CD8-positive, alpha-beta memory T cell (primary cell): ENCODE measurements at places on chromosomes 5 and 9.

DNA sequence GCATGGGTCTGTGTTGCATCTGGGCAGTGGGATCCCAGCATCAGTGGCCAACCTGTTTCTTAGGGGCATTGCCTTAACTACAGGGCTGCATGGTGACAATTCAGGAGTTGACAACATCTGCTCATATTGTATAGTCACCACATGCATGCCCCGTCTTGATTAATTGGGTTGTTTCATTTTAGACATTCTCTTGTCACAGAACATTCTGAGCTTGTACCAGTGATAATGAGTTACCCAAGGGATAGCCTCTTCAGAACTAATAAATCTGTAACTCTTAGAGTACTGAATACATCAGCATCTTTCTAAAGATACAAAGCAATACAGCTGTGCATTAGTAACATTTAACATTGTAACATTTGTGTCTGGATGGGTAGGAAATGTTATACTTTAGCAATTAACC lies 426.5 kb upstream of the CD180 start:
- DNase-seq = no peak

DNA sequence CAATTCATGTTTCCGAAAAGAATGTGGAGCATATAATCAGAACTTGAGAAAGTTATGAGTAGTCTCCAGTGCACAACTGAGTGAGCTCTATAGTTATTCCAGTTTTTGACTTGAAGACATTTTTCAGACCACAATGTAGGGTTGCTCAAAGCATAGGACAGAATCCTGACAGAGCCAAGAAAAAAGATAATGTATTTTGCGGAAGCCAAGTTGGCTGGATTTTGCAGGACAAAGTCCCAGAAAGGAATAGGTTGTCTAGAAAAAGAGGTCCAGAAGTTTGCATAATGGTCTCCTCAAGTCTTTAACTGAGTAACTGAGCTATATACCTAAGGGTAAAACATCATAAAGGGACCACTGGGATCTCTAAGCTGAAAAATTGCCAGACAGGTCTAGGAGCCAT lies 1028.0 kb downstream of the TAF11L14 start:
- DNase-seq = no peak

GRCh38 chr9:34546834-34547827 lies 24.3 kb upstream of the ENHO start:
- DNase-seq = no peak

DNA sequence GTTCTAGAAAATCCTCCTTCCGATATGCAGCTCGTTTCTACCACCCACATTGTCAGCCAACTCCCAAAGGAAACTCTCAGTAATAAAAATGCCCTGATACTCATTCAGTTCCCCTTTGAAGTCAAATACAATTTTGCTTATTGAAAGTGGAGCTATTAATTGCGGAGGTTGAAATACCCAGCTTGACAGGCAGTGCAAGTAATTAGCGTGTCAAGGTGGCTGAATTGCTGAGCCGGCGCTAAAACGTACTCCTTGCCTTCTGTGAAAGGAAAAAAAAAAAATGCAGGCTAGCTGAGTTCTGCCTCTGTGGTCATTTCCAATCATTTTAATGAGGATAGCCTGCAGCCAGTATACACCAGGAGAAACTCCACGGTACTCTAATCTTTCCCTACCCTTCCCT lies 165.5 kb downstream of the RORB start:
- no peak for DNase-seq

- no peak for DNase-seq
Observed at GRCh38 chr5:171965745-171966144, 40.7 kb downstream of the FBXW11 start.

DNA sequence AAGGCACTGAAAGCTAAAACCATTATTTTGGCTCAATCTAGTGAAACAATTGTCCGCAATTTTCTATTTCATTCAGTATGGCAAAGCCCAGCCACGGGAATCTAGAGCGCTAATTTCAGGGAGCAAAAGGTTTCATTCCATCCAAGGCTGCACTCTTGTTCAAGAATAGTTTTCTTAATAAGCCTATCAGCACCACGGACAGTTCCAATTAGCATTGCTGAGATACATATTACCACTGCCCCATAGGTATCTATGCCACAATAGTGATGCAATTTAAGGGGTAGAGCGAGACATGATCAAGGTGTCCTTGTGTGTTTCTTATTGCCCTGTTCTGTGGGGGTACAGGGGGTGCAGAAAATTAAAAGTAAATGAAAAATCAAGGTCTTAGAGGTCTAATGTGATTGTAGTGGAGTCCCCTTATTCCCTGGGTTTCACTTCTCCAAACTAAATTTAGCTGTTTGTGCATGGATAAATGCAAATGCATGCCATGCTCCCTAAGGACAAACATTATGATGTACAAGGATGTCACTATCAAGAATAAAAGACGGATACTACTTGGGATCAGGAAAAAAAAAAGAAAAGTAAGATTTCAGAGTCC lies 45.5 kb downstream of the SPOCK1 start:
- DNase-seq = no peak

- DNase-seq = no peak
Observed at GRCh38 chr5:157867751-157868387, 8.9 kb upstream of the CLINT1 start.

DNA sequence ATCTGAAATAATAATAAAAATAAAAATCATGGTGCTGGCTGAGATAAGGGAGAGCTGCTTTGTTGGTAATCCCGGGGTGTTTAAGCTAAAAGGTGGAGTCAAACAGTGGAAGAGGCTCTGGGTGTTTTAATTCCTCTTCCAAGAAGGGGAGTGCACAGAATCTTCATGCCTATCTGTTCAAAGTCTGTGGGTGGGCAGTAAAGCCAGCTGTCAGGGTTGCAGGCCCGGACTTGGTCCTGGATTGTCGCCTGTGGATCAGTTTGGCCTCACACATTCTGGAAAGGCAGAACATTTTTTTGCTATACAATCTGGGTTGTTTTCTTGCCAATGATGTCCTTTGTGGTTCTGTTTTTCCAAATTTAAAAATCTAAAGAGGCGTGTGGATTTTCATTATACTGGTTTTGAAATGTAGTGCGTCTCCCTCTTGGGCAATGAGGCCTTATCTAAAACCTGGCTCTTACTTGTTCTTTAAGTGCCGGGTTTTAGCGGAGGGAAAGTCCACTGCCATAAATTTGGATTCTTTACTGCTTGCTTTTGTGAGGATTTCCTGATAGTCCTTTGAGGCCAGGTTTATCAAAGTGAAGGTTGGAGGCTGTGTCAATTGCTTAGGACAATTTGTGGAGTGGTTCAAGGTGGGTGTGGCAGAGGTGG lies 5.8 kb downstream of the ANKDD1B start:
- no peak for DNase-seq

GRCh38 chr5:89817841-89818240 lies 591.7 kb downstream of the CETN3 start:
- DNase-seq = no peak

GRCh38 chr9:76691517-76692313 lies 72.5 kb upstream of the PCA3 start:
- DNase-seq = no peak

DNA sequence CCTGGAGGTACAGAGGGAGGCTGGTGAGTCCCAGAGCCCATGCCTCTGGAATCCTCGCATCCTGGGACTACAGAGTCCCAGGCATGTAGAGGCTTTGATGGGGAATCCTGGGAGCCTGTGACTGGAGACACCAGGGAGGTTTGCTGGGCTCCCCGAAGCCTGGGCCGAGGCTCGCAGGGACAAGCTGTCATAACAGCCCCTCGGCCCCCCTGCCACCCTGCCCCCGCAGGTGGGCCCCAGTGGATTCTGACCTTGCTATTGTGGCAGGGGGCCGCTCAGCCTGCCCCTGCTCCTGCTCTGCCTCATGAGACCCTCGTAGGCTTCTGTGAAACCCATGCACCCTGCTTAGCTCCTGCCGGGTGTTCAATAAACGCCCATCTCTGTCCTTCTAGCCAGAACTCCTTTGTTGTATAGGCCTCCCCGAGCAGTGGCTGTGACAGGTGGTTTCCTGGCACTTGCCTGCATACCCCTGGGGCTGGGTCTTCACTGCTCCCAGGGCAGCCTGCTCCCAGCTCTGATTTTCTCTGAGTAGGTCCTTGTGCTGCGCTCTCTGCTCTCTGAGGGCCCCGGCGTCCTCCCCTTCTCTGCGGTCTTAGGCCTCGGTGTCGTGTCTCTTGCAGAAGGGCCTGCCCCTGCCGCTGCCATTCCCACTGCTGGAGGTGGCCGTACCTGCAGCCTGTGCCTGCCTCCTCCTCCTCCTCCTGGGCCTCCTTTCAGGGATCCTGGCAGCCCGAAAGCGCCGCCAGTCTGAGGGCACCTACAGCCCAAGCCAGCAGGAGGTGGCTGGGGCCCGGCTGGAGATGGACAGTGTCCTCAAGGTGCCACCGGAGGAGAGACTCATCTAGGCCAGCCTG lies 20.4 kb downstream of the CRB2 start:
- no peak for DNase-seq

- no peak for DNase-seq
Observed at GRCh38 chr9:133354766-133355165, 1.5 kb downstream of the SURF1 start.

- no peak for DNase-seq
Observed at GRCh38 chr5:77994943-77995342, 218.8 kb upstream of the TBCA start.

DNA sequence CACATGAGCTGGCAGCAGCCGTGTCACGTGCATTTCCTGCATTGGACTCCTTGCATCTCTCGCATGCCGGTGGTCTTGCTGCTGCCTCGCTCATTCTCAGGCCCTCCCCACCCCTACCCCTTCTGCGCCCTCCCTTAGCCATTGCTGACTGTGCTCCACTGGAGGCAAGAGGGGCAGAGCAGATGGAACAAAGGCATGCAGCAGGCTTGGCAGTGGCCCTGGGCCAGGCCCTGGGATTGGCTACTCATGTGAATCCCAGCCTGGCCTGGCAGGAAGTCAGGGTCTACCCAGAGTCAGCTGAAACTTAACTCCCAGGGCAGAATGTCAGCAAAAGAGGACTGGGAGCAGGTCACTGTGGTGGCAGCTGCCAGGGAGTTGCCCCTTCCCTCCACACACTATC lies 62.3 kb downstream of the TSTD2 start:
- no peak for DNase-seq

DNA sequence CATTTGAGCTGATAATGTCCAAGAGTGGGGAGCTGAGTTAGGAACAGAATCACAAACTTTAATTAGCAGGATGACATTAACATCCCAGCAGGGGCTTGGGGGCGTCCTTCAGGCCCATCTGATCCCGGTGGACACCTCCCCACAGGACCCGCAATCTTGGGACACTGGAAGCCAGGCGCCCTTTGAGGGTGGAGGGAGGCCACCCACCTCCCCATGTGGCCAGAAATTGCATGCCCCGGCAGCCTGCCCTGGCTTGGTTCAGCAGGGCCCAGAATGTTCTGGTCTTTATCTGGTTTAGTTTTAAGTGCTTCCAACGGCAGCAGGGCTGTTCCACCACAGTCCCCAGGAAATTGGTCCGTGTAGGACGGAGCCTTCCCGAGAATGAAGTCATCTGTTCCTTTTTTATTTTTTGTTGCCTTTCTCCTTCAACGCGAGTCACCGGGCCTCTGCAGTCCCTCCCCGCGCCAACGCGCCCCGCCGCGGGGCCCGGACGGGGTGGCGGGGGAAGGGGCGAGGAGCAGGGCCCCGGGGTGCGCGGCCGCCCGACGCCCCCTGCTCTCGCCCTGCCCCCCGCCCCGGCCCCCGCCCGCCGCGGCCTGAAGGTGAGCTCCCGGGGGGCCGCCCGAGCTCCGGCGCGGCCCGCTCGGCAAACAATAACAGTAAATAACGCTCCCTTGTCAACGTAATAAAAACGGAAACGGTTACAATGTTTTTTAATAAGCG lies 207.9 kb downstream of the C9orf50 start:
- DNase-seq = peak; percentile 36

DNA sequence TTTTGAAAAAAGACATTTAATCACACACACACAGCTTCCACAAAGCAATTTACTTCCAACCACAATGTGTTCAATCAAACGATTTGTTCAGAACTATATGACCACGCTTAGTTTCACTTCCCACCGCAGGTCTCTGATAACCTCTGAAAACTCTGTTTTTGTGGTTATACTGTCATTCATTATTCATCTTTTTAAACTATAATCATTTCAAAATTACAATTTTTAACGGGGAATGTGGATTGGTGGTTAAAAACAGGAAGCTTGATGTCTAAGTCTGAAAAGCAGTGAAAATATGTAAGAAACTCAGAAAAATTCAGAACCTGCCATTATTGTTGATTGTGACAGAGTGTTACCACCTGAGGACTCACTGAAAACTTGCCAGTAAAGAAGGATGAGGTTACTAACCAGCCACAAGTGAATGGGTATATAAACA lies 12.7 kb upstream of the TMEM174 start:
- DNase-seq = peak; percentile 80

DNA sequence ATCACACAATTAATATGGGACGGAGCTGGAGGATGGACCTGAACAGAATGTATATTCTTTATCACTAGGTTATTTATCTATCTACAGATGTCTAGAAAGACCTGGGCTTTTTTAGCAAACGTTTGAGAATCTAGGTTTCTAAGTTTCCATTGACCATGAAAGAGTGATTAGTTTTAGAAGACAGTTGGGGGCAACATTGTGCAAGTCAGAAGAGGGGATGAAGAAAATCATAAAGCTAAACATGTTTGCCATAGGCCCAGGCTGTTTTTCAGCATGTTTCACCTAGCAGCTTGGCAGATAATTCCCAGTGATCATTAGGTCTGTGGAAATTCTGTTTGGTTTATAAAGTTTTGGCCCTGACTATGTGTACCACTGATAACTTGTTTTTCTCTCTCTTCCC lies 44.1 kb upstream of the CDKN2B start:
- DNase-seq = no peak
